Hematopoietic multipotent progenitor cell treated with erythropoietin and hydrocortisone succinate and interleukin-3 and kit ligand, for 17 days (in vitro differentiated cells): ENCODE measurements at places on chromosomes 6 and 20.

GRCh38 chr6:15504040-15504495 is 158.8 kb downstream of the DTNBP1 start:
- DNase-seq, result no peak

DNA sequence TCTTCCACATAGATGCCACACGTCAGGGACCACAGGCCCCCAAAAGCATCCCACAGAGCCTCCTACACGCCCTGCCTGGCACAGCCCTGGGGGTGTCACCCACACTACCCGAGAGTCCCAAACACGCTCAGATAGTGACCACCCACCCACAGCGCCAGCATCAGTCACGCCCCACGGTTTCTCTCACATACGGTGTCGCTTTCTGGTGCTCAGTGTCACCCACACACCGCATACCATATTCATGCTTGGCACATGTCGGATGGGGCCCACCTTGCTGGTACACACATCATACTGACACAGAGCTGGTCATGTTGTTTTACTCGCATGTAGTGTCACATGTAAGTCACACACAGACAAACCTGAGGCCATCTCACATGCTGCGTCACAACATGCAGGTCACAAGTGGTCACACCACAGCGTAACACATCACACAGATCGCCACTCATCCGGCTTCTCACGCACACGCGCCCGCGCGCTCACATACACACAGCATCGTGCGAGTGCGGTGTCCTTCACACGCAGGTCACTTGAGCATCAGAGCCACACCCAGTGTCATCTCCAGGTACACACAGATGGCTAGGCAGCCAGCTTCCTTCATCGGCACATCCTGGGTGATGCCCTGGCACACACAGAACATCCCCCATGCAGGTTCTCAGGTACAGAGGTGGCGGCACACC is 3.4 kb downstream of the TEAD3 start:
- no peak for DNase-seq

DNA sequence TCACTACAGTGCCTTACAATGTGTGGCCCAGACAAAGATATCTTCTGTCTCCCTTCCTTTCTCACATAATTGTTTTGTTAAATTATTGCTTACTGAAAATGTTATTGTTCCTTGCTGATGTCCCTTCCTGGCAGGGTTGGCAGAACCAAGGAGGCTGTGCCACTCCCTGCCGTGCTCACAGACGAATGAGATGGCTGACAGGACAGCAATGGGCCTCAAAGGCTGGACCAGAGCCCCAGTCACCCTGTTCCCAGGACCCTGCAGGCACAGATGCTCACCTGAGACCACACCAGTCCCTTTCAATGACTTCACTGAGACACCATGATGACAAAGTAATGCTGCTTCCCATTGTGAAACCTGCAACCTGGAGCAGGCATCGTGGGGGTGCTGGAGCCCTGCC is 375.1 kb downstream of the HACE1 start:
- DNase-seq, result no peak

- no peak for DNase-seq
Measured at GRCh38 chr6:118391086-118391485, 157.0 kb upstream of the PLN start.

GRCh38 chr6:158284876-158285655 is 27.2 kb upstream of the TULP4 start:
- no peak for DNase-seq

GRCh38 chr6:39061182-39061581 is 12.6 kb downstream of the GLP1R start:
- DNase-seq, result no peak

- DNase-seq, result no peak
Measured at GRCh38 chr20:35339007-35339406, 46.8 kb upstream of the FAM83C start.

- no peak for DNase-seq
Measured at GRCh38 chr6:166861961-166862286, 94.4 kb downstream of the RNASET2 start.

GRCh38 chr6:131736003-131736596 is 25.3 kb upstream of the CTAGE9 start:
- DNase-seq, result no peak

DNA sequence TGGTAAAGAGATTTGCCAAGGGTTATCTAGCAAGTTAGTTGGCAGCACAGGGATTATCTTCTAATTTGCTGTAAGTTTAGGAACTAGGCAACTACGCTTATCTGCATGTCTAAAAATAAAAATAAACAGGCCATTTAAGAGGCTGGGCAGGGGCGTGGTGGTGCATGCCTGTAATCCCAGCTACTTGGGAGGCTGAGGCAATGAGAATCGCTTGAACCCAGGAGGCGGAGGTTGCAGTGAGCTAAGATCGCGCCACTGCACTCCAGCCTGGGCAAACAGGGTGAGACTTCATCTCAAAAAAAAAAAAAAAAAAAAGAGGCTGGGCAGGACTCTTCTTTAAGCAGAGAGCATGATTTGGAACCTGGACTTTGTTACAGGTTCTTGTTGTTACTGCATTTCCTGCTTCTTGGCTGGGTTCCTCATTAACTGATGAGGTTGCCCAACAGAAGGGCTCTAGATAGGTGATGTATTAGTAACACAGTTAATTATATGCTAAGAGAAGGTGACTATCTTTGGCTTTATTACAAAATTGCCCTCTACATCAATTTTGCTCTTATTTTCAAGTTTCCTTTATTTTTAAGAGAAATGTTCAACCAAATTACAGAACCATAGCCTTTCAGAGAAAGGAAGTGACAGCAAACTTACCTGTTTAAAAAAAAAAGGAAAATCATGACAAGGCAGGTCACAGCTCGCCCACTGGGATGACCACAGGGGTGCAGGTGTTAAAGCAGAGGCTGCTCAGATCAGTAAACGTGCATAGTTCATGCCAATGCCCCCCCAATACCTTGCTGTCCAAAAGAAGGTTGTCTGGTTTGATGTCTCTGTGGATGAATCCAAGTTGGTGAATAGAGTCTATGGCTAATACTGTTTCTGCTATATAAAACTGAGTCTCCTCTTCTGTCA is 32.5 kb downstream of the STK38 start:
- no peak for DNase-seq

DNA sequence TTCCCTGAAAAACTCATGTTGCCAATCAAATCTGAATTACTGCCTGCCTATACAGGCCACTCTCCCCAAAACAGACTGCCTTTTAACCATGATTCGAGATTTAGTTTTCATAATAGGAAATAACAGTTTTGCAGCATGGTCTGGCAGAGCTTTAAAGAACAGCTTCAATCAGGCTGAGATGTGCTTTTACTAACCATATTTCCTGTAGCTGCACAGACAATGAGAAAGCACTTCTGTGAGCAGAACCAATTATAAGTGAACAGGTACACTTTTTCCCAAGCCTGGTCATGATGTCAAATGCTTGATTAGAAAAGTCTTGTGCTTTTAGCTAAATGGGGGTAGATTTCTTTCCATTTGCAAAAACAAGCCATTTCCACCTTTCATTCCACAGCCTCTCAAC is 108.2 kb downstream of the THEMIS start:
- no peak for DNase-seq

- DNase-seq, result no peak
Measured at GRCh38 chr6:13874191-13874549, 50.6 kb upstream of the RNF182 start.

DNA sequence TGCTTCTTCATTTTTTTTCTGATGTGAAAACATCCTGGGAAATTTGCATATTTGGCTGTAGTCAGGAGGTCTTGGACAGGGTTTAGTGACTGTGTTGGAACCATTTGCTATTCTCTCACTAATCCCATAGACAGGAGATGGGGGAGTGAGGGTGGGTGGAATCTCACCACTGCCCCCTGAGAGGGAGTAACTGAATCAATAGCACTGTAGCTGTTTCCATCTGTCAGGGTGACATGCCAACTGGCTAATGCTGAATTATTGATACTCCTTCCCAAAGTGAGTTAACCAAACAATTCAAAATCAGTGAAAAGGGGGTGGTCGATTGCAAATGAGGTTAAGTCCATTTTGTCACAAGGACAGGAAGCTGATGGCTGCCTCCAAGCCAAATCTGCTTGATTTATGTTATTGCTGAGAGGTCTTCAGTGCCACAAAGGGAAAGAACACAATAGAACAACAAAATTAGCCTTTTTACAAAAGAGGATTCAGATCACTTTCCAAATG is 55.1 kb upstream of the B3GAT2 start:
- no peak for DNase-seq

DNA sequence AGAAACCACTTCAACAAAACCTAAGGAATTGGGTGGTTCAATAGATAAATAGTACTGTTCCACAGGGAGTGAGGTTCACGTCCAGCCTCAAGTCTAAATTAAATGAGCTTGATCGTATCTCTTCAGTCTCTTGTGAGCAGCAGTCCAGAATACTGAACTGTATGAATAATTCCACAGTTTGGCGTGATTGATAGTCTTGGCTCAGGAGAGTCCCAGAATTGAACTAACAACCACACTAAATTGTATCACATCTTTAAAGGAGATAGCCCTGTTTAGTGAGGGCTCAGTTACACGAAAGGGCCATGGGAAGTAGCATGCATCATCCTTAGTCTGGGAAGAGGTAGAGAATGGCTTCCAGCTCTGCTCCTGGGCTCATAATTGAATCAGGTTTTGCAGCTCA is 224.6 kb downstream of the PACRG start:
- no peak for DNase-seq

DNA sequence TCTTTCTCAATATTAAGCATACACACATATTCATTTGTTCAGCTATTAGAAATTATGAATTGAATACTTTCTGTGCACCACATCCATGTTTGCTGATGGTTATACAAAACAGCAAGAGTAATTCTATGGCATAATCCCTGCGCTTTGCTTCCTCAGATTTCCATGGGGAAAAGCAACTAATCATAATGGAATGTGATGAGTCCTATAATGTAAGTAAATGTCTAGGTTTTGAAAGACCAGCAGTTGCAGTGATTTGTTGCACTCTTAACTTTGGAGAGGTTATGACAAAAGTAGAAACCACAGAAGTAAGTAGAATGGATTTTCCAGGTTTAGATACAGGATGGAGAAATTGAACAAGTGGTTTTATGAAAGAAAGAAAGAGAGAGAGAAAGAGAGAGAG is 652.1 kb downstream of the CBLN4 start:
- no peak for DNase-seq
